ENCODE measurements at places on chromosomes 2 and 18.

DNA sequence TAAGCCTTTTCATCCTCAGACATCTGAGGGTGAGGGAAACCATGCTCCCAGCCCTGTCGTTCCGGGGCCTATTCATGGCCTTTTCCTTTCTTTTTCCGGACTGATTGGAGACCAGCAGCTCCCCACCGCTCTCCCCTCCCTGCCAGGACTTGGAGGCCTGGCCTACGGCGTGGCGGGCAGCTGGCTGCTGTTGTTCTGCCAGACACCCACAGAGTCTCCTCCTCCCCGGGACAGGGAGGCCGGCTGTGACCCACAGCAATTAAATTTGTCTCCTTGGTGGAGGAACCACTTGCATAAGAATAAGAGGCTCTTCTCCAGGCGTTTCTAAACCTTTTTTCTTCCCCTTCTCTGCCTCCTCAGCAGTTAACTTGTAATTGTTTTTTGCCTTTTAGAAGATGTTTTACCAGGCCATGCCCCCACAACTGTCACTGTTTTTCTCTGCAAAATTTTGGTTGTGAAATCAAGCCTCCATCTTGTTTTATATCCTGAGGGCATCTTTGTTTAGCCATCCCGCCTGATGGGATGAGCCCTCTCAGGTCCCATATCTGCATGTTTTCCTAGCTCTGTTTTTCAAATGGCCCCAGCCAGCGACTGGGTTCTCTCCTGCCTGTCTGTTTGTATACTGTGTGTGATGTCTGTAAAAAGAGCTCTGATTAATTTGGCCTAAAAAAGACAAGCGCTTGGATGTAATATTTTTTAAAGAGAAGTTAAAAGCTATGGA is 1060.0 kb upstream of the DDX18 start:
- DNase-seq, result no peak

DNA sequence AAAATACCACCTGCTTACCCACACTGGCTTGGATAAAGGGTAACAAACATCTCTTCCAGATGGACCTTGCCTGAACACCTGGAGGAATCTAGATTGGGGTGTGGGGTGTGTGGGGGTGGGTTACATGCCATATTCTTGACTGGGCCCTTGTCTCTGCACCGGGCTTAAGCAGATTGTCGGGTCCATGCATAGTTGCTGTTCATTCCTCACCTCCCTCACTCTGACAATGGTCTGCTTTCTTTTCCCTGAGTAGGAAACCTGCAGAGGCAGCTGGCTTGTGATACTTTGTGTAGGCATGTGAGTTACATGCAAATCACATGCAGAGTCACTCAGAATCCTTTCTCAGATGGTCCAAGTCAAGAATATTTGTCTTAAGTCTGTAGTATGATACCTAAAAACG is 112.8 kb upstream of the GLS start:
- DNase-seq, result no peak

- DNase-seq, result no peak
These were observed 2.5 kb upstream of the DES start for GRCh38 chr2:219415580-219416234.

DNA sequence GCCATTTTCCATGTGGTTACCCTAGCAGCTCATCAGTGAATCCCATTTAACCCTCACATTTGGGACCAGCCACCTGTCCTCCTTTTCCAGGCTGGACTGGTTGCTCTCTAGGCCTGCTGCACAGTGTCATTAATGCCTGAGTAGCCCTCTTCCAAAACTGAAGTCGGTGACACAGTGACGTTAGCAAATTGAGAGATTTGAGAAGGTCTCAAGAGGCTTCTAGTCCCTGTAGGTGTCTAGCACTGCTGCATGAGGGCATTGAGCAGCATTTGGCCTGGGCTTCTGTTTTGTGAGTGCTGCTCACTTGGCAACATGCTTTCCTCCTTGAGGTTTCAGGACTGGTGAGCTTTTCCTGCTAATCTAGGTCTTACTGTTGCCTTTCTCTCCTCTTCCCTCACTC is 36.7 kb downstream of the PKP4 start:
- DNase-seq, result no peak

GRCh38 chr18:78505851-78506461 is 473.7 kb upstream of the SALL3 start:
- no peak for DNase-seq

- DNase-seq, result peak; percentile 58
These were observed 183.4 kb downstream of the MYO3B start for GRCh38 chr2:170361090-170361936.

DNA sequence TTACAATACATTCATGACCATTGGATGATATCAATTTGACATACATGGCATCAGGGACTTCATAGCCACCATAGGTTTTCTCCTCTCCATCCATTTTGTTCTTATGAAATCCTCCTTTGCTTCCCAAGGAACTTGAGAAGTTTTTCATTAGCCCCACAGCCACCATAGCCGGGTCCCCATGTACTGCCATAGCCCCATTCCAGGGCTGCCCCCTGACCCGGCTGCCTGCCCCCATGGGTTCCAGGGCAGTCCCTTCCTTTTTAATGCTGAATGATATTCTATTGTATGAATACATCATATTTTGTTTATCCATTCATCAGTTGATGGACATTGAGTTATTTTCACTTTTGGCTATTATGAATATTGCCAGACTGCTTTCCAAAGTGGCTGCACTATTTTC is 20.4 kb downstream of the ATP6V1B1 start:
- DNase-seq, result no peak

DNA sequence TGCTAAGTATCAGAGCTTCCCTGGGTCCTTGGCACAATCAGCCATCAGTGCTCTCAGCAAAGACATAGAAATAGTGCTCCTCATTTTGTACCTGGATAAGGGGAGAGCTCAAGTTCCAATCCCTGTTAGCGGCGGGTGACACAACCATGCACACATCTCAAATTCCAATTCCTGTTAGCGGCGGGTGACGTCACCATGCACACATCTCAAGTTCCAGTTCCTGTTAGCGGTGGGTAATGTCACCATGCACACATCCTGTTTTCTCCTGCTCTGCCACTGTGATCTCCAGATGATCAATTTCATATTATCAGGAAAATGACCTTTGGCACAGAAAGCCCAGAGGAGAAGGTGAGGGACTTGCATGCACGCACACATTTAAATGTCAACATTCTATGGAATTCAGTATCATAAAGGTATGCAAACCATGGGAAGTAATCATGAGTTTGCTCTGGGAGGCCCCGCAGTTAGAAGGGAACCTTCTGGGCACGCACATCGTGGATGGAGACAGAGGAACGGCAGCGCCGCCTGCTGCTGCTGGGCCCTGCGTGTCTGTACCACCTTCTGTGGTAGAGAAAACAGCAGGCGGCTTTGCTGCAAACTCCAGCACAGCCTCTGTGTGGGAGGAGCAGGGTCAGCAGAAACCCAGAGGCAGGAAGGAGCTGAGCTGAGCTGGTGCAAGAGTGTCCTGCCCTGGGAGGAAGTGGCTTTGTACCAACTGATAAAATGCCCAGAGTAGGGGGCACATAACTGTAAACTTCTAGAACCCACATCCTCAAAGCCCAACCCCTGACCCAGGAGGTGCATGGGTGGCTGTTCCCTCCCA is 77.8 kb downstream of the MBP start:
- peak; percentile 81 for DNase-seq

- DNase-seq, result no peak
These were observed 93.0 kb downstream of the COL6A3 start for GRCh38 chr2:237320801-237321560.

DNA sequence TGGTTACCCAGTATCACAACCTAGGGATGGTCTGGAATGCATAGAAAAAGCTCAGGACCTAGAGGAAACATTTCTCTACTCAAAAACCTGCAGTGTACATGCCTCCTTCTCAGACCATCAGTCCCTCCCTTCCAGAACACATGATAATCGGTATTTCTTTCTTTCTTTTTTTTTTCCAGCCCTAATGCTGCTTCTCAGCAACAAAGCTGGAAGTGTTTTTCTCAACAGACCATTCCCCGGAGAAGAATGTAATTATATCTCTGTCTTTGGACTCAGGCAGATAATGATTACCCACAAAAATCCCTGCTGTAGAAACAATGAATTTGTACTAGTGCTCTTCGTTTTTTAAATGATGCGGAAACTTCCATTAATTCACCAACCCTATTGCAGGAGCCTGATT is 44.1 kb upstream of the NDUFV2 start:
- DNase-seq, result no peak

- peak; percentile 17 for DNase-seq
These were observed 27.5 kb downstream of the ZNF638 start for GRCh38 chr2:71358931-71359671.
